ENCODE measurements at places on chromosomes 2 and 18.
A peak's percentile ranks its signal among the peaks of the same experiment; 100 is the strongest.

- no peak for DNase-seq
Measured at GRCh38 chr2:240392084-240392947, 43.1 kb upstream of the GPC1 start.

GRCh38 chr2:138063181-138063580 is 98.9 kb downstream of the HNMT start:
- no peak for DNase-seq

- DNase-seq: no peak
Measured at GRCh38 chr2:182463760-182464159, 36.9 kb upstream of the PDE1A start.

- no peak for DNase-seq
Measured at GRCh38 chr18:34609986-34610648, 100.0 kb upstream of the DTNA start.

- no peak for DNase-seq
Measured at GRCh38 chr18:28040211-28040610, 136.7 kb downstream of the CDH2 start.

DNA sequence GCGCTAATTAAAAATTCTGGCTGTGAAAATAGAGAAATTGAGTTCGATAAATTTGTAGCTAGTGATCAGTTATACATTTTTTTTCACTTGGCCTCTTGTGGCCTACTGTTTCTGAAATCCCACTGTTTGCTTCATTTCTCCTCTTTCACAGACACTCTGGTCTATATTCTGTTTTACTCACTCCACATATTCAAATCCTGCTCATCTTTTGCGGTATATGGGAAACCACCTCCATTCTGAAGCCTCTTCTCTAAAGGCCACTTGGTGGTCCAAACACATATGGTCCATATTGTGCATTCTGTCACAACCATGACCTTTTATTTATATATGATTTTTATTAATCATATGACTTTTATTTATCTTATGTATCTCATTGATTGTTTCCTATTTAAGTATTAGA is 67.0 kb downstream of the MYO1B start:
- DNase-seq: no peak

GRCh38 chr2:168119515-168120141 is 127.8 kb downstream of the STK39 start:
- DNase-seq: peak; percentile 62

- no peak for DNase-seq
Measured at GRCh38 chr2:181724662-181725061, 44.3 kb upstream of the NEUROD1 start.

- DNase-seq: no peak
Measured at GRCh38 chr2:71933467-71934319, 214.0 kb downstream of the CYP26B1 start.

- DNase-seq: no peak
Measured at GRCh38 chr2:100702438-100703109, 117.4 kb upstream of the NPAS2 start.

GRCh38 chr2:197827618-197828017 is 23.2 kb downstream of the PLCL1 start:
- DNase-seq: no peak

- DNase-seq: no peak
Measured at GRCh38 chr2:109428841-109429566, 184.8 kb downstream of the SEPTIN10 start.

- DNase-seq: no peak
Measured at GRCh38 chr2:65700004-65700651, 267.7 kb upstream of the SPRED2 start.

- DNase-seq: peak; percentile 47
Measured at GRCh38 chr2:240564561-240565332, 3.5 kb upstream of the RNPEPL1 start.

DNA sequence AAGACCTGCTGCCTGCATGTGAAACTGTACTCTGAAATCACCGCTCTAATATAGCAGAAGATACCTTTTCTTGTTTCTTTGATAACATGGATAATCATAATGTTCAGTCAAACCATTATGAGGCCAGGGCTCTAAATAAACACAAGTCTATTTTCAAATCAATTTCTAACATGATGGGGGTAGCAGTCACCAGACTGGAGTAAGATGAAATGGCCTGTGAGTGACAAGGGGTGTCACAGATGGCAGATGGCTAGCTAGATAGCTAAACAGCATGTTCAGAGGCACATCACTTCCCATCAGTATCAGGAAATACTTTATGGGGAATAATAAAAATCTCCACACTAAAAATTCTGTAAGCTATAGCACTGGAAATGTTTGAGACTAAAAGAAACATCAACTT is 14.0 kb downstream of the MBD2 start:
- no peak for DNase-seq

GRCh38 chr2:119076713-119077112 is 81.8 kb downstream of the C1QL2 start:
- DNase-seq: no peak

DNA sequence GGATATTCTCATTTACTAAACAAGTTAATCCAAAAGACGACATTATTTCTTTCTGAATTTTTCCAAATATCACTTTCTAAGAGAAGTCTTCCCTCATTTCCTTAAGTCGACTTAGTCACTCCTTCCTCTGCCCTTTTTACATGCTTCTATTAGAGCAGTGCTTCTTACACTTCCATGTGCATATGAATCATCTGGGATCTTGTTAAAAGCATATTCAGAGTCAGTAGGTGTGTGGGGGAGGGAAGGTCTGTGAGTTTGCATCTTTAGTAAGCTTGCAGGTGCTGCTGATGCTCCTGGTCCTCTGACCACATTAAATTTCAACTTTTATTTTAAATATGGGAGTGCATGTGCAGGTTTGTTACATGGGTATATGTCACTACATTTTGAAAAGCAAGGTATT is 582.6 kb downstream of the NRXN1 start:
- no peak for DNase-seq

DNA sequence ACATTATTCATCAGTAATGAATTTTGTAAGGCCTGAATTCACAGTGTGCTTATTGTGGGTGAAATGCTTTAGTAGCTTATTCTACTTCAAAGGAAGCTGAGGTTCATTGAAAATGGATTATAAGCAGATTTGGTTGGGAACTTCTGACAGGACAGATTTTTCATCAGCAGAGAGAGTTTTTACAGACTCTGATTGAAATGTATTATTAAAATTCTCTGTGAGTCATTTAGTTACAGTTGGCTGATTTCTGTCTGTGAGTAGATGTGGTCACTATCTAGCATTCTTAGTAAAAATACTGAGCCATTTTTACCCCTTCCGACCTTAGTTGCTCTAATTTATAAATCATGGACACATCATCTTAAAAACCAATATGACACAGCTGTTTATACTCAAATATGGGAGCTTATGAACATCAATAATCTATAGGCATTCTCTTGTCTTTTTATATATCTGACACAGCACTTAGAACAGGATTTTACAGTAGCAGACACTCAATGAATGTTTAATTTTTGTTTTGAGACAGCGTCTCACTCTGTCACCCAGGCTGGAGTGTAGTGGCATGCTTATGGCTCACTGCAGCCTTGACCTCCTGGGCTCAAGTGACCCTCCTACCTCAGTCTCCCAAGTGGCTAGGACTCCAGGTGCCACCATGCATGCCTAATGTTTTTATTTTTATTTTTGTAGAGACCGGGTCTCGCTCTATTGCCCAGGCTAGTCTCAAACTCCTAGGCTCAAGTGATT is 239.6 kb downstream of the BABAM2 start:
- no peak for DNase-seq

DNA sequence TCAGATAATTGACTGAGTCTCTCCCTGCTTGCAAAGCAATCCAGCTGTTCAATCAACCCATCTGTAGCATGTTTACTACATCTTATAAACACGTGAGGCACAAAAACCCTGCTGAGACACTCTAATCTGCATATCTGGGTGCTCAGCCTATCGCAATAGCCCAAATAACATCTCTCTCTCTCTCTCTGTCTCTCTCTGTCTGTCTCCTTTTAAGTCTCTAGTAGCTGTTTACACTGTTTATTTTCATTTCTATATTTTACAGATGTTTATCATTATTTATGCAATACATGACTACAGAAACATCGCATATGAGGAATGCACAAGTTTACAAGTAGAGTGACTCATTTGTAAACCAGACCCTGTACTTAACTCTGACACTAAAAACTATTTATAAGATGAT is 422.1 kb upstream of the DSEL start:
- no peak for DNase-seq

DNA sequence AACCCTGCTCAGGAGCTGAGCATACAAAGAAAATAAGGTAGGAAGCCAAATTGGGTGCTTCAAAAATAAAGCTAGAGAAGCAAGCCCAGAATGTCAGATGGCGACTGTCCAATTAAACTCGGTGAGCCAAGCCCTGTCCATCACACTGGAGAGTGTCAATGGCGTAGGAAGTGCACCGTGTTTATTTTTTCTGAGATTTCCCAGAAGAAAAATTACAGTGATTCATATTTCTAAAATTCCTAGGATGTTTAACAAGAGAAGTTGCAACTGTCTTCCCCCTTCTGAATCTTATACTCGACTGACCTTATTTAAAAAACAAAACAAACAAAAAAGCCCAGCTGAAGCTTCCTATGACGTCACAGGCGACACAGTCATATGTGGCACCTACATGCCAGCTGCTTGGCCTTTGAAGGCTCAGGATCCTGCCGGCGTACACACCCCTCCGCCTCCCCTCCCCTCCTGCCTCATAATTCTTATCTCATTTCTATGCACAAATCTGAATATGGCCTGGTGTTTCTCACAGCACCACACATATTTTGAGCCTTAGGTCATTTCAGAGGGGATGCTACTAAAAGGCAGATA is 60.8 kb downstream of the MBP start:
- DNase-seq: peak; percentile 98

GRCh38 chr2:215604606-215605005 is 168.7 kb upstream of the FN1 start:
- no peak for DNase-seq

GRCh38 chr2:115083225-115083624 is 640.8 kb downstream of the DPP10 start:
- DNase-seq: peak; percentile 9

GRCh38 chr2:226198956-226199355 is 600.7 kb downstream of the IRS1 start:
- no peak for DNase-seq

GRCh38 chr18:36419900-36420531 is 122.5 kb downstream of the FHOD3 start:
- DNase-seq: peak; percentile 17

GRCh38 chr2:218395456-218395825 is 4.2 kb upstream of the CTDSP1 start:
- DNase-seq: no peak

- DNase-seq: no peak
Measured at GRCh38 chr2:104836265-104836664, 17.6 kb upstream of the POU3F3 start.

- DNase-seq: no peak
Measured at GRCh38 chr18:33195795-33196194, 244.7 kb downstream of the CCDC178 start.

- no peak for DNase-seq
Measured at GRCh38 chr2:71610671-71611070, 157.3 kb downstream of the DYSF start.

DNA sequence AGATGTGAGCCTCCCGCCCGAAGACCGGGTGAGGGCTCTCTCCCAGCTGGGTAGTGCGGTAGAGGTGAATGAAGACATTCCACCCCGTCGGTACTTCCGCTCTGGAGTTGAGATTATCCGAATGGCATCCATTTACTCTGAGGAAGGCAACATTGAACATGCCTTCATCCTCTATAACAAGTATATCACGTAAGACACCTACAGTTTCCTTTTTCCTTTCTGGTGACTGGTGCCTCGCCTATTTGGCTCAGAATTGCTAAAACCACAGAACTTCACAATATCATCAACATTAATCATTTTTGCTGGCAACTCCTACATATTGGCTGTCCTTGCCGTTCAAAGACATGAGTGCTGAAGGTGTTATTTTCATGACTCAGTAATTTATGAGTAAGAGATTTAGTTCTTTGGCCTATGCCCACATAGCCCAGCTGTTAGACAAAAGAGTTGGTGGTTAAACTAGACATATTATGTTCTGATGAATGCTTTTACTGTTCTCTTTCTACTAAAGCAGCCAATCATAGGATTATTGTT is 2.2 kb downstream of the STAMBP start:
- DNase-seq: no peak

GRCh38 chr2:54240515-54241469 is 15.2 kb downstream of the TSPYL6 start:
- DNase-seq: no peak
